ENCODE measurements at places on chromosomes 11 and 22.

GRCh38 chr11:33622186-33622585 lies 78.4 kb downstream of the C11orf91 start:
- no peak for DNase-seq

DNA sequence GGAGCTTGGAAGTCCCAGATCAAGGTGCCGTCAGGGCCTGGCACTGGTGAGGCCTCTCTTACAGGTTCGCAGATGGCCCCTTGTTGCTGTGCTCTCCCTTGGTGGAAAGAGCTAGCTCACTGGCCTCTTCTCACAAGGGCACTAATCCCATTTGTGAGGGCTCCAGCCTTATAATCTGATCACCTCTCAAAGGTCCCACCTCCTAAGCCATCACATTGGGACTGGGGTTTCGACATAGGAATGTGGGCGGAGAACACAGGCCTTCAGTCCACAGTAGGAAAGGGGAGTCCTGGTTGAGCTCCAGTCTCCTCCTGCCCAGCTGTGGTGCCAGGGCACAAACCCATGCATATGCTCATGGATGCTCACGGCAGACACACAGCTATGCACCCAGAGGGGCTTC lies 14.0 kb upstream of the LRRC32 start:
- DNase-seq, result no peak

- DNase-seq, result no peak
Observed at GRCh38 chr22:49671331-49672013, 156.2 kb downstream of the BRD1 start.

GRCh38 chr22:22877523-22878210 lies 9.9 kb upstream of the IGLL5 start:
- peak; percentile 48 for DNase-seq

GRCh38 chr11:25981998-25982397 lies 349.9 kb upstream of the ANO3 start:
- DNase-seq, result peak; percentile 36
